ENCODE measurements at places on chromosomes 6 and 20.

DNA sequence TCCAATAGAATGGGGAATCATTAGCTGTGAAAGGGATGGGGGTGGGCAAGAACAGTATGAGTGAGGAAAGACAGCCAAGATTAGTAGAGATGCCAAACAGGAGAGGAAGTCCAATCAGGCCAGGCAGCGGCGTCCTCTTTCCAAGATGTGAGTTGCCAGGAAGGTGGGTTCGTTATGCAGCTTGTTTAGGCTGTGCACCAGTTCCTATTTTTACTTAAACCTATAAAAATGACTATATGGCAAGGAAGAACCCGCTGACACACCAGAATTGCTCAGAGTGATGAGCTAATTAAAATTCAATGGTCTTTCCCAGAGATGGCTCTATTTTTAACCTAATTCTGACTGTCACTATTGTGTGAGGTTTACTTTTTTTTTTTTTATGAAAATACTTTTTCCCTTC lies 88.2 kb downstream of the SLC22A23 start:
- DNase-seq = no peak

DNA sequence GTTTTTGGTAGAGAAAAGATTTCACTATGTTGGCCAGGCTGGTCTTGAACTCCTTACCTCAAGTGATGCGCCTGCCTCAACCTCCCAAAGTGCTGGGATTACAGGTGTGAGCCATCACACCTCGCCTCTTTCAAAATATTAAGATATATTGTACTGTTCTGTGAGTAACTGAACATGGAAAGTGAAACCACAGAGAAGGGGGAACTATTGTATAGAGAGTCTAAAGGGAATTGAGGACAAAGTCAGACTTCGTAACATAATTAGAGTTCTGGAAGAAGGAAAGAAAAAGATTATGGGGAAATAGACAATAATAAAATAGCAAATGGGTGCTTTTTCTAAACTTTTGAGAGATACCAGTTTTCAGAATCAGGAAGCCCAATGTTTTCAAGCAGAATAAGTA lies 17.4 kb upstream of the AKAP7 start:
- DNase-seq = no peak

DNA sequence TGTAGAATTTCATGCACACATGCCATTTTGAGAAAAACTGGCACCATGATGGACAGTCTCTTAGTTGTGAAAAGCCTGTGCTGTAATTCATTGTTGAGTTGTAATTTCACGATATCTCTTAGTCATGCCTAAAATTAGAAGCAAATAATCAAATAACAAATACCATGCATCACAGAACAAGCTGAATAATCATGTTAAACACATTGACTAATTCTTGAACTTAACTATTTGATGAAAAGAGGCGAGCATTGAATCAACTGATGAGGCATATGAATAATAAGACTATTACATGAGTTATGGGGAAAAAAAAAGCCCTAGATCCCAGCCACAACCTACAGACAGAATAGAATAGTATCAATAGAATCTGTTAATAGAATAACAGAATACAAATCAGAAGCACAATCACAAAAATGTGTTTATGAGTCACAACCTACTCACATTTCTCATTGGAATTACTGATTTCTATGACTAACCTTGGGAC lies 14.2 kb upstream of the RNF217 start:
- no peak for DNase-seq

GRCh38 chr20:53369871-53370270 lies 223.8 kb downstream of the ZNF217 start:
- no peak for DNase-seq

DNA sequence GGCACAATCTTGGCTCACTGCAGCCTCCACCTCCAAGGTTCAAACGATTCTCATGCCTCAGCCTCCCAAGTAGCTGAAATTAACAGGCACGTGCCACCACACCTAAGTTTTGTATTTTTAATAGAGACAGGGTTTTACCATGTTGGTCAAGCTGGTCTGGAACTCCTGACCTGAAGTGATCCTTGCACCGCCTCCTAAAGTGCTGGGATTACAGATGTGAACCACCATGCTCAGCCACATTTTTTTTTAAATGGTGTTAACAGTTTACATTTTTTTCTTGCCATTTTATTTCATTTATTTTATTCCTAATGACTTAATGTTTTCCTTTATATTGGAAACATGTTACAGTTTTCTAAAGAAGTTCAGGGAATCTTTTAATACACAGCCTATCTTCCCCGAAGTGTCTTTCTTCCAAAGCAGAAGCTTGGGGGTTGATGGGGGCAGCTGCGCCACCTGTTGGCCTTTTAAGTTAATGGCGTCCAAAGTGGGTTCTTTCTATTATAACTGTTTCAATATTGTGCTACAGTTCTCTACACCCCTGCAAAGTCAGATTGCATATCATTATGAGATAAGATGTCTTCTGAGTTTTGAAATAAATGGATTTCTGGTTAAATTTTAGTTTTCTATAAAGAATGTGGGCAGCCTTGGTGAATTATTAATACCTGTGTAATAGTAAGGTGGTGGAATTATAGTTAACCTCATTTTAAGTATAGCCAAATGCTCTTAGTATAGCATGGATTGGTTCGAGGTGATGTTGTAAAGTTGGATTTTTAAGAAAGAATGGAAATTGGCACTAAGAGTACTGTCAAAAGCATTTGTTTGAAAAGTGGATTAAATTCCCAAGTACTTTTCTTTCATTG lies 42.0 kb upstream of the PLCG1 start:
- DNase-seq = no peak

GRCh38 chr20:5131502-5131901 lies 4.7 kb downstream of the CDS2 start:
- no peak for DNase-seq

- DNase-seq = no peak
These were observed 106.7 kb upstream of the CST7 start for GRCh38 chr20:24842274-24842917.

DNA sequence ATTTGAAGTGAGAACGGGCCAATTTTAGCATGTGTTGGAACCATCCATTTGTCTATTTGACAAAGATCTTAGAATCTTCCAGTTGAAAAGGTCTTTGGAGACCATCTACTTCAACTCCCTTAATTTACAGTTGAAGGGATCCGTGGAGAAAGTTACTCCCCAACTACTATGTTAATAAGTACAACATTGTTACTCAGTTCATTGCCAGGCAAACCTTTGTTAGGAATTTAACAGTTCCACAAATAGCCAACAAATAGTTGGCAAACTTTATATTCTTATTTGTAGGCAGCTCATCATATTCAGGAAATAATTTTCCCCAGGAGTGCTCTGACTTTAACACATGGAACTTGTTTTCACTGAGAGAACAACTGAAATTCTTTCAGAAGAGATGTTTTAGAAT lies 81.0 kb upstream of the FLRT3 start:
- DNase-seq = no peak

DNA sequence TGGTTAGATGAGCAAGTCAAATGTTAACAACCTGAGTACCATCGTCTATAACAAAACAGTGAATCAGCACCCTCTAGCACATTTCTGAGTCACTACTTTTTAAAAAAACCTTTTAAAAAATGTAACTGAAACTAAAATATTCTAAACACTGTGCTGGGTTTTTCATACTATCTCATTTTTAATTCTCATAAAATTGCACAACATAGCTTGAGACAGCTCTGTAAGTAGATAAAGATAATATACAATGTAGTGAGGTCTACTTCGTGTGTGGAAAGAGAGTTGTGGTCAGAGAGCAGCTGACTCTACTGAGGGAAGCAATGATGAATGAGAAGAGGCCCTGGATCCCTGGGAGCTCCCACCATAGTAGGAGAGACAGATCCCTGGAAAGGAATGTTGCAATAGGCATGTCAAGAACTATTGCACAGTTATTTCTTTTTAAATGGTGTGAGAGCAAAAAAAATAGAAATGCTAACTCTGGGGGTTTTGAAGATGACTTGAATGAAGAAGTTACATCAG lies 13.6 kb upstream of the CALHM6 start:
- no peak for DNase-seq

DNA sequence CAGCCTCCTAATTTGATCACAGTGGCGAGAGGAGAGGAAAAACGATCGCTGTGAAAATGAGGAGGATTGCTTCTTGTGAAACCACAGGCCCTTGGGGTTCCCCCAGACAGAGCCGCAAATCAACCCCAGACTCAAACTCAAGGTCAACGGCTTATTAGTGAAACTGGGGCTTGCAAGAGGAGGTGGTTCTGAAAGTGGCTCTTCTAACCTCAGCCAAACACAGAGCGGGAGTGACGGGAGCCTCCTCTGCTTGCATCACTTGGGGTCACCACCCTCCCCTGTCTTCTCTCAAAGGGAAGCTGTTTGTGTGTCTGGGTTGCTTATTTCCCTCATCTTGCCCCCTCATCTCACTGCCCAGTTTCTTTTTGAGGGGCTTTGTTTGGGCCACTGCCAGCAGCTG lies 28.7 kb downstream of the SAYSD1 start:
- DNase-seq = peak; percentile 18

- DNase-seq = no peak
These were observed 42.4 kb upstream of the PLCB1 start for GRCh38 chr20:8089668-8090067.

Measured in activated CD8-positive, alpha-beta memory T cell treated with anti-CD3 and anti-CD28 coated beads for 48 hours (primary cell).